Mesenchymal stem cell (in vitro differentiated cells and primary cell): ENCODE measurements at places on chromosomes 12 and 14.

GRCh38 chr14:23091294-23092225 is 3.4 kb downstream of the ACIN1 start:
- no peak for DNase-seq

DNA sequence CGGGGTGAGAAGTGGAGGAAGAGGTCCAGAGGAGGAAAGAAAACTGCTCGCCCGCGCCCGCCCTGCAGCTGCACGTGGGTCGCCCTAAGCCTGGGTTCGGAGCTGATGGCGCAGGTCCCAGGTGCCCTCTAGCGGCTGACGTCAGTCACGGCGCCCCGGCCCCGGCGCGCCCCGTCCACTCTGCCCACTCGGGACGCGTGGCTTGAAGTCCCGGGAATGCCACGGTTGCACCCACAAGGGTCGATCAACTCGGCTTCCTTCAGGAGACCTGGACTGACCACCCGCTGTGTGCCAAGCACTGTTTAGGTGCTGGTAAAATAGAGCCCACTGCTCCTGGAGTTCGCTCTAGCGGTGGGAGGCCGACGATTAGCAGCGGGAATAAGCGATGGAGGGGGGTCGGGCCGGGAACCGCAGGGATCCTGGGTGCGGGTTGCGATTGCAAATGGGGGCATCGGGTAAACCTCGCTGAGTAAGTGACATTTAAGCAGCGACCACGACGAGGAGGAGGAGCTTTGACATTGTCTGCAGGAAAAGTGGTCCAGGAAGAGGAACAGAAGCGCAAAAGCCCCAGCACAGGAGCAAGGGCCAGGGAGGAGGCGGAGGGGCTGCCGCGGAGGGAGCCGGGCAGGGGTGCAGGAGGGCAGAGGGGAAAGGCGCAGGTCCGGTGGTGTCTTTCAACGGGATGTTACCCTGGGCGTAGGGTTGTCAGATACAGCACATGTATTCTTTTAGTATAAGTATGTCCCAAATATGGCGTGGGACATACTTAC is 5.1 kb upstream of the ZNF839 start:
- DNase-seq, result peak; percentile 79

GRCh38 chr14:22807432-22808087 is 7.7 kb downstream of the SLC7A7 start:
- no peak for DNase-seq

DNA sequence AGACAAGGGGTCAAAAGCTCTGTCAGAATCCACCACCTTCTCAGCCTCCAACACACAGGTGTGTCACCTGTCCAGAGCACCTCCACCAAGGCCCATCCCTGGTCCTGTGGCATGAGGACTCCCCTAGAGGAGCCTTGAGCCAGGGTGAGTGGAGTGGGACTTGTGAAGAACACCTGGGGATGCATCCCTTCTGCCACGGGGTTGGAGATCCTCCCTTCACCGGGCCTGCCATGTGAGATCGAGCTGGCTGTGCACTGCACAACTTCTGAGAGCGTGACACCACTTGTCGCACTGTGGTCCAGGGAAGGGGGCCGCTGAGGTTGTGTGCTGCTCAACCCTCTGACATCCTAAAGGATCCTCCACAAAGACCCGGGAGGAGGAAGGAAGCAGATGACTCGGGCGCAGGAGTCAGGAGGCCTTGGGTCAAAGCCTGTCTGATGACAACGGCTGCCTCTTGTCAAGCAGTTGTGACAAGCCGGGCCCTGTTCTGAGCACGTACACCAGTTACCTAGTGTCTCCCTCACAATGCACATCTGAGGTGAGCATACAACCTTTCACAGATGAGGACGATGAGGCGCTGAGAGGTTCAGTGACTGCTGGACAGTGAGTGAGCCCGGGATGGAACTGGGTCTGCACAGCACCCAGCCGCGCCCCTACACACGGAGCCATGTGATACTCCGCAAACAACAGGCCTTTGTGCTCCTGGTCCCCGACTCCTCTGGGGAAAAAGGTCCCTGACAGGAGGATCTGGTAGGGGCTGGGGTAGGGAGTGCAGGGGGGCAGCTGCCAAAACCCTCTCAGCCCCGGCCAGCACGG is 35.6 kb downstream of the CHGA start:
- DNase-seq, result no peak

DNA sequence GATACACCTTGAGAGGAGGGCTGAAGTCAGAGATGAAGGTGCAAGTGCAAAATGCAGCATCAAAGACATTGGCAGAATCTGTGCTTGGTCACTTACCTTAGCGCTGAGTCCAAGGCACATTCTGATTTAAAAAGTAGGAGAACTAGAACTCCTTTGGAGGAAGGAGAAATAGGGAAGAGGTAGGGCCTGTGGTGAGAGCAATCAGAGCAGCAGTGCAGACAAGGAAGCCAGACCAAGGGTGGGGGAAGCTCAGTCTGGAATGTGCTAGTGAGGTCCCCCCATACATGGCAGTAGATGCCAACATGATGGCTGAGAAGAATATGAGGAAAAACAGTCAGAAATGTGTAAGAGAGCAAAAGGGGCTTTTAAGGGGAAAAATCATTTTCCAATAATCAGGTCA is 206.5 kb downstream of the SSPN start:
- DNase-seq, result no peak

- peak; percentile 93 for DNase-seq
Observed at GRCh38 chr12:124411281-124411878, 116.5 kb downstream of the RFLNA start.

DNA sequence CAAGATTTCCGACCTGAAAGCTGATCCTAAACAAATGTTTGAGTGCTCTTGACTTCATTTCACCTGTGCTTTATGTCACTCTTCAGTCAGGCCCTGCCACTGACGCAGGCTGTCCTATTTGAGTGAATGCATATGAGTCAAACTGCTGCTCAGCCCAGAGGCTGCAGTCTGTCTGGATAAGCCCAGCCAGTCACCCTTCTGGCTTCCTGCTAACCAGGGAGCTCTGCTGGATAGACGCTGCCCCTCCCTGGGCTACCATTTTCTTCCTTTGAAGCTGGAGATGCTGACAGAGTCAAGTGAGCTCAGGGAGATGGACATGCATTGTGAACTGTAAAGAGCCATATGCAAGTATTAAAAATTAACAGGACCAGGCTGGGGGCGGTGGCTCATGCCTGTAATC is 5.1 kb upstream of the TUNAR start:
- no peak for DNase-seq

DNA sequence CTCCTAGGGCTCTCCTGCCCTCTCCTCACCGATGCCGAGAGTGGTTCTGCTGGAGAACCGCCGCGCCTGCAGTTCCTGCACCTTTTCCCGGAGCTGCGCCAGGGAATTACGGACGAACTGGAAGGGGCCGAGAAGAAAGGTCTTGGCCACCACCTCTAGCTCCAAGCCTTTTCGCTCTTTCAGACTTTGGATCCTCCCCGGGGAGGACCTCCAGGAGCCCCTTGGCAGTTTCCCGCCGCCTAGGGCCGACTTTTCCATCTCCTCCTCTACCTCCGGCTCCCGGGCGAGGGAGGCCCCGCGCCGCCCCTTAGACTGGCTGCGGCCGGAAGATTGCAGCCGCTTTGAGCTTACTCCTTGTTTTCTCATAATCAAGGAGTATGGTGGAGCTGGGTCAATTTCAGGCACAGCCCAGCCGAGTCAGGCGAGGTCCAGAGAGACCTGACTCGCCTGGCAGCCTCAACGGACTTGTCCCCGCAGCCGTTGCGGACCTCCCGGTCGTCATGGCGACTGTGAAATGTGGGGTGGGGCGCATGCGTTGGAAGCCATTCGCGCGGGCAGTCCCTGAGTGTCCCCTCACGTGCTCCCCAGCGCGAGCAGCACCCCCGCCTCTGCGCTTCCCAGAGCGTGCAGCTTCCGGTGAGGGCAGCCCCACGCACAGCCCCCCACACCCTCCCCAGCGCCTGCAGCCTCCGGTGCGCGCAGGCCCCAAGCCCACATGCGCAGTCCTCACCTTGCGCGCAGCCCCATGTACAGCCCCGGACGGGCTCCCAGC is at the start of gene DPY19L2:
Gene DPY19L2, minus strand, starts transcription at position 466 of the 772 bp plus-strand sequence. Its CDS starts 100 bp downstream, at position 366.
- DNase-seq, result peak; percentile 60

- peak; percentile 88 for DNase-seq
Observed at GRCh38 chr14:73754911-73755360, 40.8 kb upstream of the PNMA1 start.

GRCh38 chr12:21884936-21885335 is 56.3 kb downstream of the ABCC9 start:
- DNase-seq, result no peak

DNA sequence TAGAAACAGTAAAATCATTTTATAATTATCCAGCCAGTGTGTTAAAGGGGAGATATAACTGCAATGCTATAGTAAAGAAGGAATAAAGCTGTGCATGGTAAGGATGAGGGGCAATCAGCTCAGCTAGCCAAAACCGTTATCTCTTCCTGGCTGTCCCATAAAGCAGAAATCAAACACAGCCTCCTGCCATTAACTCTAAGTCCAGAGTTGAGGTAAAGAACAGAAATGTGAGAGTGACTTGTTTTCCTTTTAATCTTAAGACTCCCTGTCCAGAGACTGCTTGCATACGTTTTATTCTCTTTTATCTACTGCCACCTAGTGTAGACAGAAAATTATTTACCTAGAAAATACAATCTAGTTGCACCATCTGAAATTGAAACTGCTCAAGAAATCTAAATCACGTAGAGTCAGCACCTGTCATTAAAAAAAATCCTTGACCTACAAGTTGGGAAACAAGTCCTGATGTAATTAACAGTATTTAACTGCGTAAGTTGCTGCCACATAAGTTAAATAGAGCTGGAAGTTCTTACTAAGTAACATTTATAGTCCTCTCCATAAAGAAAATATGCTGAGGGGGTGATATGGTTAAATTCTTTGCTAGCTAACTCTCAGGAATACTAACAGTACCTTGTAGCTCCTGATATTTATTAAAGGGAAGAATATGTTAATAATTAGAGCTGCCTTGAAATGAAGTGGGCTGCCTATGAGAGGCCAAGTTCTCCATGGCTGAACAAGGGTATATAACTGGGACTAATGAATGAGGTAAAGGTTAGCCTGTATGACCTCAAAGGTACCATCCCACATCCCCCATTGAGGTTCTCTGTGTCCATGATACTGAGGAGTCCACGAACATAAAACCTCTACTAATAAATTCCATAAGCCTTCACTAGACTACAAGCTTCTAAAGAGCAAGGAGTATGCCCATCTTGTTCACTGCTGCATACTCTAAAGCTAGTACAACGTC is 62.7 kb downstream of the GALNT4 start:
- peak; percentile 83 for DNase-seq

DNA sequence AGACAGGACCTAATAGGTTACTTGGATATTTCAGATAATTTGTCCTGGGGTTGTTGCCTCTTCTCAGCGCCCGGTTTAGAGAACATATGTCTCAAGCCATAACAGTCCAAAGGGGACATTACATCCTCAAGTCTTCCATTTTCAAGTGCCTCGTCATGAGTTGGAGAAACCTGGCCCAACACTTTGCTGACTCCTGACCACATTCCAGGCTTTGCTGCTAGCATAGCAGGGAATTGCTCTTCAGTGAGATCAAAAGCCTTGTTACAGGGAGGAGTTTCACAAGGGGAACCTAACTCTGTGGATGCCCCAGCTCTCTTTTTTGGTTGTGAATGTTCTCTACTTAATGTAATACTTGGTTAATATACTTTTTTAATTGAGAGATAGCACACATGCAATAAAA is 8.2 kb upstream of the MMP19 start:
- peak; percentile 51 for DNase-seq

- no peak for DNase-seq
Observed at GRCh38 chr12:52535574-52535973, 15.4 kb upstream of the KRT5 start.

DNA sequence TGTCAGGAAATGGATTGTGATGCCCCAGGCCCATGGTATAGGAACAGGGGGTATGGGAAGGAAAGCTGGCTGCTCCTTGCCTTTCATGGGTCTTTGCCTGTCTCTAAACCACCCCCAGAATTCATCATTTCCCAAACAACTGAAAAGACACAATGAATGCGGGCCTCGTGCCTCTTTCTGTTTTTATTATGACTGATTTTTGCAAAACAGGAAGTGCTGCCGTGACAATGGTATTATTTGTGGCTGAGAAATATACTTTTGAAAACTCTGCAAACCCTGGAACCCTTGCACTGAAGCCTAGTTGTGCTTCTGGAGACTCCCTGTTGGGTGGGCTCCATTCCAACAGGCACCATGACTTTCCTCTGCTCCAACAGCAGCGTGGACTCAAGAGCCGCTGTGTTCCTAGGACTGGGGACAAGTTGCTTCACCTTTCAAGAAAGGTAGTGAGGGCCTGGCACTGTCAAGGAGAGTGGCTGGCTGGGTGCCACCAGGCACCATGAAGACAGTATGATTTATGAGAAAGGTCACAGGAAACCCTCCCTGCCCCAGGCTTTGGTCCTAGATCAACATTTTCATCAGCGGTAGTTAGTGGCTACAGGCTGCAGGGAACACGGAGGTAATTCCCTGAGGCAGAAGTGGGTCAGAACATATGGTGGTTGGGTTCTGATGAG is 4.8 kb upstream of the DGLUCY start:
- no peak for DNase-seq

DNA sequence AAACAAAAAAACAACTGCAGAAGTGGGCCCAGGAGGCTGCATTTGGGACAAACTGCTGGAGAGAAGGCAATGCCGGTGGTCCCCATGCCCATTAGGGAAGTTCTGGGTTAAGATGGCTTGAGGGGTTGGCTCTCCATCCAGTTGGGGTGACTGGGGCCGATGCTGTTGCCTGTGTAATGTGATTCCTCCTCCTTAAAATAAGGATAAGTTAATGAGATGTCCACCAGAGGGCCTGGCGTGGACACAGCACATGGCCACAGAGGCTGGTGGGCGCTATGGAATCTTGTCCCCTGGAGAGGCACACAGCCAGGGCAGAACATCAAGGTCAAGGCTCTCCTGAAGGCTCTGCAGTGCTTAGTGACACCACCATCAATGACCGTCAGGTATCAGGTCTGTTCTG is 1.0 kb upstream of the TESC start:
- DNase-seq, result peak; percentile 26

DNA sequence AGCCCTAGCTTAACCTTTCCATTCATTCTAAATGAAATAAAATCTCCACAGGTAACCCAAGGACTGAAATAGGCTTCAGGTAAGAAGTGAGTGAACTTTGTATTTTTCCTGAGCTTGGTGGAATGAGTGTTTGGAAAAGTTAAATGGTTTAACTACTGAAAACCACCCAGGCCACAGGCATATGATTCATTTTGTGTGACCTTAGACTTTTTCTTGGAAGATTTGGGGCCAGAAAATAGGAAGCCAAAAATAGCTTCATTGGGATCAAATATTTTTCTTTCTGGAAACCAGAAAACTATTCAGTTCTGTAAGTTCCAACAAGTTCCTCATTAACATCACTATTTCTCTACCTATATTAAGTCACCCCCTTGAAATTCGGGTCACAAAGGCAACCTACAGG is 212.6 kb downstream of the PCNX1 start:
- no peak for DNase-seq

DNA sequence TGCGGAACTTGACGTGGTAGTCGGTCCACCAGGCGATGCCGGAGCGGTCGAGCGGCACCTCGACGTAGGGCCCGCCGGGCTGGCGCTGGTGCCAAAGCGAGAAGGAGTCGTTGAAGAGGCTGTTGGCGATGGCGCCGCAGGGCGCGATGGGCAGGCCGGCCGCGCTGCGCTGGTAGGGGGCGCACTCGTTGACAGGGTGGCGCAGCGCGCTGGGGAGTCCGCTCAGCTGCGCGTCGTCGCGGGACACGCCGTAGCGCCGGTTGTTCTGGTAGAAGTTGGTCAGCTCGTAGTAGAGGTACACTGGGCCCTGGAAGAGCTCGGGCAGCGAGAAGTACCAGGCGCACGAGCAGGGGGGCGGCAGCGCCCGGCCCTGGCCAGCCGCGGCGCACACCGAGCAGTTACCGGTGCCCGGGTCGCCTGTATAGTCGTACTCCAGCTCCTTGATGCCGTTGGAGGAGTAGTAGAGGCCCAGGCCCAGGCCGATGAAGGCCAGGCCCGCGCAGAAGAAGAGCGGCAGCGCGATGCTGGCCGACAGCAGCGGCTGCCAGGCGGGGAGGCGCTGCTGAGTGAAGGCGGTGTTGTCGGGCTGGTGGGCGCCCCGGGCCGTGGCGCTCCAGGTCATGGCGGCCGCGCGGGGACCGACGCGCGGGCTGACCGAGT is 482 bp downstream of the TMEM30B start:
- DNase-seq, result peak; percentile 18
